SW480 (cell line): ENCODE measurements at places on chromosomes 13 and 19.

GRCh38 chr13:25171517-25172302 lies at the start of gene AMER2:
AMER2 (minus strand) TSS chr13:25172288; CDS start chr13:25171619, 669 bp downstream.
- no peak for DNase-seq

- no peak for DNase-seq
These were observed 88.3 kb downstream of the COL4A1 start for GRCh38 chr13:110218581-110219201.

- DNase-seq: no peak
These were observed 309.6 kb upstream of the EDNRB start for GRCh38 chr13:78228211-78228610.

DNA sequence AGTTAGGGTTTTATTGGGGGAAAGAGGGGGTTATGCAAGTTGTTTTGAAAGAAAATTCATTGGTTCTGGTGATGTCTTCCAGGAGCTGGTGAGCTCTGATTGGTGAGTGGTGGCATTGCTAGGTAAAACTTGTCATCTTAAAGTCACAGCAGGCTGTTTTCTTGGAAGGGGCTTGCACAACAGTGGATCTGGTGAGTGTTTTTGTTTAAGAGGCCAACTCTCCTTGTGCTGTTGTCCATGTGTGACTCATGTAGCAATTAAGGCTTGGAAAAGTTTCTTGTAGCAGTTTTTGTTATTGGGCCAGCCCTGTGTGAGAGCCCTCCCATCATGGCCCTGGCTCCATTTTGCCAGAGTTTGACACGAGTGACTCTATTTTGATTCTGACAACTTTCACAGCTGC lies 109.4 kb downstream of the RFC3 start:
- DNase-seq: no peak

DNA sequence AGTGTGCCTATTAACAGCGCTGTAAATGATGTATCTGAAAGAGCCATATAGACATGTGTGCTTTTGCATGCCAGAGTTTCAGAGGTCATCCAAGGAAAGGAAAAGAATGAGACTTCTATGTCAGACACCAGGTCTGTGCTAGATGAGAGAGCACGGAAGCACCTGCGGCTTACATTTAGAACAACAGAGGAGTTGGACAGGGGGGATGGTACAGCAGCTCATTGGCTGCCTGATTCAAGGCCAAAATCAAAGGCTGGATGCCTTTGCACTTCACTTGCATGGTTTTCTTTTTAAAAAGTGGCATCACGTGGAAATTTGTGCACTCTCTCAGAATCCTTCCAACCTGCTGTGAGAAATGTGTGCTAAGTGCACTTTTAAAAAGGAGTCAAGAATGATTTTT lies 32.8 kb upstream of the AMER2 start:
- no peak for DNase-seq

GRCh38 chr19:35903550-35904179 lies 1.3 kb downstream of the HCST start:
- peak; percentile 91 for DNase-seq

DNA sequence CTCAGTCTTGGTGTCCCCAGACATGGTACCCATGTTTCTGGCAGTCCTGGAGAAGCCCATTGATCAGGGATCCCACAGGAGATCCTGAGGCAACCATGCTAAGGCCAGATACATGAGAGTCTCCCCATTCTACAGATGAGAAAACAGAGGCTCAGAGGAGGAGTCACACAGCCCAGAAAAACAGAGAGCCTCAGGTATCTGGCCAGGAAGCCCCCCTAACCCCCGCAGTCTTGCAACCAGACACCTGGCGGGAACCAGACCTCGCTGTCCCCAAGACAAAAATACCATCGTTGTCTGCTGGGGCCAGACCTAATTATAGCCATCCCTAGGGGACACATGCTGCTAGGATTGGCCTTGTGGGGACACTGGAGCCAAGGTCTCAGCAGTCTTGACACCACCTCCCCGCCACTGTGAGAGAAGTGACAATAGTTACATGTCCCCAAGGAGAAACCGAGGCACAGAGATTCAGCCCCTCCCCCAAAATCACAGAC lies 1.6 kb upstream of the PDE4C start:
- DNase-seq: no peak

DNA sequence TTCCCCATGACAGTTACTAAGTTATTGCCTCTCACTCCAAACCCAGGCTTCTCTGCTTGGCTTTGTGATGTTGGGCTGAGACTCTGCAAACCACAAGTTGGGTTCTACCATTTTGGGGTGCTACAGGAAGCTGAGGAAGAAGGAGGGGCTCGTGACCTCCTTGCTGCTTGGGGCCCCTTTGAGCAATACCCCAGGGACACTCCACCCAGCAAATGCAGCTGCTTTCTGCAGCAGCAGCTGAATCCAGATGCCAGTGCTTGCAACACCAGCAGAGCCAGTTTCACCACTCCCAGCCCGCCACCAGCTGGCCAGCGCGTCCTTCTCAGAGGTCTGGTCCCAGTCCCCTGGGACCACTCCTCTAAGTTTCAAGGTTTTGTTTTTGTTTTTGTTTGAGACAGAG lies 22.0 kb upstream of the UBAC2 start:
- no peak for DNase-seq

DNA sequence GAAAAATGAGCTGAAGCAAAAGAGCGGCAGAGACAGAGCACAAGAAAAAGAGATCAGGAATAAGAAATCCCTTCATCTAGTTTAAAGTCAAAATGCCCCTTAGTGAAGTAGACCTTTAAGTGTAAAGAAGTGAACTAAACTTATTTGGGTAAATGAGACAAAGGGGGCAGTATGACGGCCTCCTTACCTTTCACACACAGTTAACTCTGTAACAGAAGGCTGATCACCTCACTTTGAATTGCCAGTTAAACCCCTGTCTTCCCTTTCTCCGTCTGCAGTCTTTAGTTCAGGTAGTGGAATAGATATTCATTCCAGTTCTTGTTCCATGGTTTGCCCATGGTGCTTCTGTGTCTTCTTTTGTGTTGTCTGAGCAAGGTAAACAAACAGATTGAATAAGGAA lies 1029.8 kb downstream of the DIAPH3 start:
- DNase-seq: no peak

GRCh38 chr19:51529301-51529700 lies 2.2 kb downstream of the SIGLEC6 start:
- no peak for DNase-seq

DNA sequence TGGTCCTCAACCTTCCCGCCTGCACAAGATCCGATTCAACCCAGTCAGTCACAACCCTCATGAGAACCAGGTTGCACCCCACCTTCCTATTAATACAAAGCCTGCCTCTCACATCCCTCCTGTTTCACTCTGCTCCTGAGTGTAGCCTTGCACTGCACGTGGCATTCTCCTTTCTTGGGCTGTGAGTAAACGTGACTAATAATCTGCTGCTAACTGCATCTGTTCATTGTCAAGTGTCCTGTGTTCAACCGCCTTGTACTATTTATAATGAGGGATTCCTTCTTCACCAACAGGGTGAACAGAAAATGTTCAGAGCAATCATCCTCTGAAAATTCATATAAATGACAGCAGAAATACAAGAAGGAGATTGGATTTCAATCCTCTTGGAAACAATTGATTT lies 1608.2 kb downstream of the SLITRK5 start:
- DNase-seq: no peak

- DNase-seq: peak; percentile 80
These were observed 3.5 kb downstream of the ANGPTL4 start for GRCh38 chr19:8367327-8368001.

DNA sequence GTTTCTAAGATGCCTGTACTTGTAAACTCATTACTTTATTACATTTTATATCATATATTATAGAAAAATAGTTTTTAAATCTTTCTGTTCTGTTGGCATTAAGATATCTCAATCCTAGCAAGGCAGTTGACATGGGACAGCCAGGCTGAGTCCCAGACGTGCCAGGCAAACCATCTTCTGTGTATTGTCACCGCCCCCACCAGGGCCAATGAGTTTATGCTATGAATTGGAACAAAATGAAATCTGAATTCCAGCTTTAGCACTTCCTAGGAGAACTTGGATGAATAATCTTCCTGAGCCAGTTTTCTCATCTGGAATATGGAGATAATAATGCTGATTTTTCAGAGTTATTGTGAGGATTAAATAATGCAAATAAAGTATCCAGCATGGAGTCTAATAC lies 79.9 kb upstream of the GSX1 start:
- no peak for DNase-seq

- DNase-seq: peak; percentile 79
These were observed 370.0 kb downstream of the FGF9 start for GRCh38 chr13:22040810-22041364.

DNA sequence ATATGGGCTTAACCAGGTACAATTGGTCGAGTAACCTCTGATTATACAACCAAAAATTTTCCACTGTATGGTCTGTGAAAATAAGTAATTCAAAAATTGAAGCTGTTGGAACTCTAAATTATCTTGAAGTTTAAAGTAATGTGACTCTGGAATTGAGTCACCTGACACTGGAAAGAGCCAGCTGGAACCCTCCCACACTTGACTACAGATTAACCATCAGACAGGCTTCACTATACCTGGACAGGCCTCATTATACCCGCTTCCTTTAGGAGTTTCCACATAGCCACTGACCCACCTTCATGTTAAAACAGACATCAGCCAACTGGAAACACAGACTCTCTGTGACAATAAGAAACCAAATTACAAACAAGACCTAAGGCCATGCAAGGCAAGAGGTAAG lies 1.3 kb downstream of the ZNF433 start:
- DNase-seq: no peak

GRCh38 chr13:46170687-46171086 lies 11.3 kb downstream of the LCP1 start:
- DNase-seq: no peak

DNA sequence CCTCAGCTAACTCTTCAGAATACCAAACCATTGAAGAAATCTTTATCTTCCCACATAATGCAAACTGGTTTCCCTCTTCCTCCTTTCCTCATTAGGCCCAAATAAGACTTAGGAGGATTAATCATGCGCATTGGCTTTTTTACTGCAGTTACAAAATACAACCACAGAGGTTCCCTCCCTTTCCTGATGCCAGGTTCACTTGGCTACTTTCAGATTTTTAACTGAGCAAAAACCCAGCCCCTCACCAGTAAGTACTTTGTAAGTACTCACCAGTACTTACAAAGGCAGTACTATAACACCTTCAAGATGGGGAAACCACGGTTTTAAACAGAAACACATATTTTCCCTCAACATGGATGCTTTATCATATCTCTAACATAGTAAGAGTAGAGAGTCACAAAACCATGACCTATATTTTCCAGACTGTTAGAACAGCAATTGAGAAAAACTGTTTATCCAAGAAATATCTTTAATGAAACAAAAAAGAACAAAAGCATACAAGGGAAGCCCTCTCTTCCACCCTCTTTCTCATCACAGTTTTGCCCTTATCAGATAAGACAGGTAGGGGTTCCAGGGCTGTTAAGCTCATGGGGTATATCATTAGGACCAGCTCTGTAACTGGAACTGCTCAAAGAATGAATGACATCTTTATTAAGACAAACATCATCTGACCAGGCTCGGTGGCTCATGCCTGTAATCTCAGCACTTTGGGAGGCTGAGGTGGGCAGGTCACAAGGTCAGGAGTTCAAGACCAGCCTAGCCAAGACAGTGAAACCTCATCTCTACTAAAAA lies 12.7 kb downstream of the FOXO1 start:
- no peak for DNase-seq

GRCh38 chr19:13128583-13128982 lies 10.5 kb downstream of the NACC1 start:
- no peak for DNase-seq

DNA sequence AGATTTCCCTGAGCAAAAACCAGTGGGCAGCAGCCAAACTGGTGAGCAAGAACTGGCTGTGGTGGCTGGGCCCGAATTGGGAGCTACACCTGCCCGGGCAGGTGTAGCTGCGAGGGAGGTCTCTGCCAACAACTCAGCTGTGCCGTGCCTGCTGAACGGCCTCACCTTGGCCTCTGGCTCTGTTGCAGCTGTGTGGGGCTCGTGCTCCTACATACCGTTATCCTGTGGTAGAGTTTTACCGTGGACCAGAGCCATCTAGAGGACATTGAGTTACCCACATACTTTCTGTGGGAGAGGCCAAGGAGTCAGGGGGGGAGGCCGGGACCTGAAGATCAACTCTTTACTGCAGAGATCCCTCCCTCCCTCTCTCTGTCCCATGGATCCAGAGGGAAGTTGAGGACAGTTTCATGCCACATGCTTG lies 113.2 kb downstream of the TM9SF2 start:
- DNase-seq: peak; percentile 50

GRCh38 chr13:94329754-94330551 lies 149.5 kb downstream of the DCT start:
- no peak for DNase-seq

- no peak for DNase-seq
These were observed 1101.4 kb downstream of the PCDH9 start for GRCh38 chr13:66128692-66129269.

DNA sequence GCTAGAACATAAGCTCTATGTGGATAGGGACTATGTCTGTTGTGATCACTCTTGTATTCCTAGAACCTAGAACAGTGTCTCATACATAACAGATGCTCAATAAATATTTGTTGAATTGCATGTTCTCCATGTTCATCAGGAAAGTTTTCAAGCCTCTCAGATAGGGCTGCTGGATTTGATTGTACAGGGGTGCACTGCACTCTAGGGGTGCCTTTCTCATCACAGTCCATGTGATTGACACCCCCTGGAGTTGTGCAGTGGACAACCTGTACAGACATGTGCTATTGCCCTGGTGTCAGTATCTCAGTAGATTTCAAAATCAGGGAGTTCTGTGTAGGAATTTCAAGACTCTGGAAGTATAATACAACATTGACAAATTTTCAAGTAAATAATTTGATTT lies 58.9 kb downstream of the MBNL2 start:
- DNase-seq: no peak

DNA sequence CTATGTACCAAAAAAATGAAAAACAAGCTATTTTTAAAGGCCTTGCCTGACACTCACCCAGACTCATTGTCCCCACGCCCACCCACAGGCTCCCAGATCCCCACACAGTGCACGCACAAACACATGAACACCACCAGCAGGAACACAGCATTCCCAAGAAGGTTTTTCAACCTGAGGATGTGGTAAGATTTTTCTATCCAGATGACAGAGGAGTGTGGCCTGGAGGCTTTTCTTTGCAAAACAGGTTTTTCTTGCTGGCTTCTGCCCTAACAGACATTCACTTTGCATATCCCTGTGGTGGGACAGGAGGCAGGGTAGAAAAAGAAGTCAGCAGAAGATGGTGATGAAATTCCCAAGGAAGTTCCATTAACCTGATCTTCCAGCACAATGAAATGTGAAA lies 97.8 kb downstream of the KLF12 start:
- DNase-seq: no peak

GRCh38 chr13:22168437-22169190 lies 497.7 kb downstream of the FGF9 start:
- DNase-seq: no peak
